ENCODE measurements at places on chromosomes 7 and 10. TPM values are rescaled to one million over a fixed set of nuclear protein-coding genes. Genes with fewer than 3 reads are reported as not detected.

GRCh38 chr7:14839307-14839706 is 63.2 kb downstream of the DGKB start:
- no peak for DNase-seq

DNA sequence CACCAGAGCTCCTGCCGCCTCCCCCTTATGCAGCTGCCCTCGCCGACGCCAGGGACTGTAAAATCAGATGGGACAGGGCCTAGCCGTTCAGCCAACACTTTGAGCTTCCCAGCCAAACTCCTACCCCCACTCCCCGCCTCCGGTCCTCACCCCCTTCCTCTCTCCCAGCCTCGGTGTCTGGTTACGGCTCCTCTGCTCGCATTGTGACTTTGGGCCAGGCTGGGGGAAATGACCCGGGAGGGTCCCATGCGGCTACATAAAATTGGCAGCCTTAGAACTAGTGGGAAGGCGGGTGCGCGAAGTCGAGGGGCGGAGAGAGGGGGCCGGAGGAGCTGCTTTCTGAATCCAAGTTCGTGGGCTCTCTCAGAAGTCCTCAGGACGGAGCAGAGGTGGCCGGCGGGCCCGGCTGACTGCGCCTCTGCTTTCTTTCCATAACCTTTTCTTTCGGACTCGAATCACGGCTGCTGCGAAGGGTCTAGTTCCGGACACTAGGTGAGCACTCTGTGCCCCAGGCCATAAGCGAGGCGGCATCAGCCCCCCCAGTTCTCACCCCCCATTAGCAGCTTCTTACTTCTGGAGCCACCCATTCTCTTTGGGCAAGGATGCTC is at the start of gene KAZALD1:
Gene KAZALD1, plus strand, starts transcription at position 366 of the 608 bp plus-strand sequence. CDS start 604 bp downstream, outside the sequence.
- DNase-seq: no peak

GRCh38 chr7:116354546-116355423 is 144.4 kb downstream of the TES start:
- peak; percentile 94 for DNase-seq

GRCh38 chr7:117111535-117111934 is 158.2 kb downstream of the ST7 start:
- no peak for DNase-seq

CASTOR2 gene
- 12.2 TPM for total RNA-seq

DNA sequence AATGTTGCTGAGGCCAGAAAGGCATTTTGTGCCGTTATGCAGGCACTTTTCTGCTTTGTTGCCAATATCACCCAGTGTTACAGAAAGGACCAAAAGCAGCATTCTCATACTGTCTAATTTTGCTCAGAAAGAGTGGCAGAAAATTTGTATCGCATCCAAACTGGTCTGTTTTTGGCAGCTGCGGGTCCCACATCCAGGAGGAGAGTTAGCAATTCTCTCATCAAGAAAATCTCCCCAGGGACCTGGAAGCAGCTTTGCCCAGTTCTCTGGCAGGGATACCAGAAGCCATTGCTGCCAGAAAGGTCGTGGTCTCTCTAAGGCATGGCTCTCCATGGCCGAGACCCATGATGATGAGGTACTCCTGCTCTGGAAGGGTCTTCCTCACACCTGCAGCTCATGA is 489.2 kb upstream of the ZMIZ1 start:
- DNase-seq: no peak

- no peak for DNase-seq
Measured at GRCh38 chr10:103739039-103739764, 116.2 kb downstream of the SH3PXD2A start.

DNA sequence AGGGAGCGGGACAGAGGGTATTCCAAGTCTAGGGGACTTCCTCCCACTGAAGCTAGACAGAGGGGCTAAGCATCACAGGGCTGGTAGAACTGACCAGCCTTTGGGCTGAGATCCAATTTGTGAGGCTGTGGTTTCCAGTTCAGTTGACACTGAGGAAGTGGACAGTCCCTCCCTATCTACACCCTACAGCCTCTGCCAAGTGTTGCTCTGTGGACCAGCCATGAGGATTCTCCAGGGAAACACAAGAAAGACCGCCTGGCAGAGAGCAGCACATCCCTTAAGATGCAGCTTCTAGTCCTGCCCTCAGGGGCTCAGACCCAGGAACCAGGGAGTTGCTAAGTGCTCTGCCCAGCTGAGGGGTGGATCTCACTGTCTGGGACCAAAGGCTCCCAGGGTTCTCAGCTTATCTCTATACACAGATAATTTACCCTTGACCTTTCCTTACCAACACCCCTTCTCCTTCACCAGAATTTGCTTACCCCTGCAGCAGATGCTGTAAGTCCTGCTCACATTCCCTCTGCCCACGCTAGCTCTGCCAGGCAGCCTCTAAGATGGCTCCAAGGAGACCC is 252.0 kb downstream of the SKIDA1 start:
- DNase-seq: no peak

- DNase-seq: no peak
Measured at GRCh38 chr10:35554461-35555056, 50.6 kb upstream of the GJD4 start.

TMEM178B gene
- total RNA-seq: 5.5 TPM

DNA sequence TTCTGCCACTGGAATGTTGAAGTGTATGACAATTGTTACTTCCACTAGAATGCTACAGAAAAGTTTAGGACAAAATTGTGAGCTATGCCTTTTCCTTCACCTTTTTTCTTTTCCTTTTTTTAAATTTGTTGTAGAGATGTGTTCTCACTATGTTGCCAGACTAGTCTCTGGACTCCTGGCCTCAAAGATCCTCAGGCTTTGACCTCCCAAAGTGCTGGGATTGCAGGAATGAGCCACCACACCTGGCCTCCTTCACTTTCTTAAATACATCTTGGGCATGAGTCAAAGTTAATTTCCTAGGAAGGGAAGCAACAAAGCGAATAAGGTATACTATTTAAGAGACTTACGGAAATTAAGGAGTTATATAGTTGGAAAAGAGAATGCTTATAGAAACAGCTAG is 2.7 kb upstream of the SNX13 start:
- no peak for DNase-seq

GRCh38 chr10:51117794-51118193 is 43.5 kb downstream of the PRKG1 start:
- no peak for DNase-seq

DNA sequence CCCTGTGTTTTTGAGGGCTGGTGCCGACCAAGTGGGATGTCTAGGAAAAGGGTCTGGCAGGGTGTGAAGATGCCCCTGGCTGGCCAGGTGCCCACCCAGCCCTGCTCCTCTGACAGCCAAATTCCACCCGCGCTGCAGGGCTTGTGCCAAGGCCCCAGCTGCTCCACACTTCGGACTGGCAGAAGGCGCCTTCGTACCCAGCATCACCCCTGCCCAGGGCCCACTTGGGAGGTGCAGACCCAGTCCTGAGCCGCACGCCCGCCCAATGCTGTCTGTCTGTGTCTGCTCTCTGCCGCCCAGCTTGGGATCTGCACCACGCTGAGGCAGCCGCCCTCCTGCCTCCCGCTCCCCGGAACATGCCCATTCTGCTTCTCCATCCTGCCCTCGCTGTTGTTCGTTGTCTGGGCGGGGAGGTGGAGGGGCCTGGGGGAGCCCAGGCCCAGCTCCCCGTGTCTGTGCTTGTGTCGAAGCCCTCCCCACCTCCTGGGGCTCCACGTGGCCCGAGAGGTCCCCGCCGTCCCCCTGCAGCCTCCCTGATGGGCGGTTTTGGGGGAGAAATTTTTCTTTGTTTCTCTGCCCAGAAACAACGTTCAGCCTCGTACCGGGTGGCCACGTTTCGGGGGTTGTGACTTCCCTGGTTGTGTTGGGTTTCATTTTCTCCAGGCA is 36.9 kb upstream of the PPIF start:
- DNase-seq: no peak

GRCh38 chr7:39810710-39811109 is 139.3 kb upstream of the CDK13 start:
- DNase-seq: no peak

DNA sequence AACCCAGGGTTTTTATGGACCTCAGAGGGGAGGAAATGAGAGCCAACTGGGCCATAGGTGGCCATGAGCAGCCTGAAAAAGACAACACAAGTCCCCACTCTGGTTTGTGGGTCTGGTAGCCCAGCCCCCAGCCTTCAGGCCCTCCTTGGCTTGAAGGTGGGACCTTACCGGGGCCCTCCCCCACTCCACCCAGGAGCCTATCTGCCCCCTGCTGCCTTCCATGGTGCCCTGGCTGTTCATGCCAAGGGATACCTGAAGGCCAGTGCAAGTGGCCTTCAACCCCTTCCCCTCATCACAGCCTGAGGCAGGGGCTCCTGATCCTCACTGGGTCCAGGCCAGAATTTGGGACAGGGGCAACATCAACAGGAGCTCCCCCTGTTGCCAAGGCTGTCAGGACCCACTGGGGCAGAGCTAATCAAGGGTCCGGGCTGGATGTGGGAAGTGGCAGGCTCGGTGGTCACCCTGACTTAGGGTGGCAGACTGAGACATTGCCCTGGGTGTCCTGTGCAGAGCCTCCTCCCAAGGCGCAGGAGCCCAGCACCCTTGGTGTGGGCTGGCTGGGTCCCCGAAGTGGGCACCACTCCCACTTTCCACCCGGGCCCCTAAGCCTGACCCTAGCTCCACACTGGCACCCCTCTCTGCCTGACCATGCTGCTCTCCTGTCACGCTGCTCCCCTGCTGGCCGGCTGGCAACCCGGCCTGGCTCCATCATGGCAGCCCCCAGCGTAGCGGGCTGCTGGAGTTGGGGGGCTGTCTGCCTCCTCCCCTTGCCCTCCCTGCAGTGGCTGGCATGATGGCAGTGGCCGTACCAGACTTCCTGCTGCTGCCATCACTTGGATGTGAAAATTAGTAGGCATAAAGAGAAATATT is 6.4 kb downstream of the WDFY4 start:
- DNase-seq: no peak

- no peak for DNase-seq
Measured at GRCh38 chr10:28137907-28138880, 139.3 kb upstream of the ODAD2 start.

DNA sequence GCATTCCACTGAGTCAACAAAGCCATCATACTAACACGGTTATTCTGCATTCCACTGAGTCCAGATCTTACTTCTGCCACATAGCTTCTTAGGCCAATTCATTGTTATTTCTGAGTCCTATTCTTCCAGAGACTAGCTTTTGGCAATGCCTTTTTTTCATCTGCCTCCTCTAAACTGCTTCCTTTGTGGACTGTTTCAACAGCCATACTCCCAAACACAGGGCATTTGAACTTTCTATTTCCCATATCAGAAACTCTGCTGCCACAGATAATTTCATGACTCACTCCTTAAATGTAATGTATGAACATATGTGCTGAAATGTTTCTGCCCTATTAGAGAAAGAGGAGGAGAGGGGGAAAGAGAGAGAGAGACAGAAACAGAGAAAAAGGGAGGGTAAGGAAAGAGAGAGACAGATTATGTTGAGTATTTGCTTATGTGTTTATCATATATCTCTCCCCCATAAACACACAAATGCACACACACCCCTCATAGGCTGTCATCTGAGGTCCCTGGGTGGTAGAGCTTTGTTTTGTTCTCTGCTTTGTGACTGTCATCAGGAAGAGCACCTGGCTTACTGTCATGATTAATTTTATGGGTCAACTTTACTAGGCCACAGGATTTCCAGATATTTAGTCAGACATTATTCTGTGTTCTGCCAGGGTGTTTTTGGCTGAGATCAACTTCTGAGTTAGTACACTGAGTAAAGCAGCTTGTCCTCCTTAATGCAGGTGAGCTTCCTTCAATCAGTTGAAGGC is 308.0 kb upstream of the KCND2 start:
- DNase-seq: no peak

DNA sequence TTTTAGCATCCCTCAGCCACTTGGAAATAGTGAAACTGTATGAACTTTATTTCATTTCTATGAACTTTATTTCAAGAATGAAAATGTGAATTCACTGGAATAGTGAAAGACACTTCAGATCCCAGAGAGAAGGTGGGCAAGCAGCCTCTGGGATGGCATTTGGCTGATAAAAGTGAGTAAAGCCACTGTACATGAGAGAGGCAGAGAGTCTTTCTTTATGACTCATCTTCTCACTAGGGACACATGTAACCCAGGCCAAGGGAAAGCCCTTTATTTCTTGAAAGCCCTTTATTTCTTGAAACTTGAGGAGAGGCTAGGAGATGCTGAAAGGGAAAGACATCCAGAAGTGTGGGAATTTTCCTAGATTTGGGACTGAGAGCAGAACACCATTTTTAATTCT is 148.9 kb upstream of the SMIM30 start:
- no peak for DNase-seq

GRCh38 chr10:34999532-34999931 is 90.6 kb downstream of the CUL2 start:
- no peak for DNase-seq

SLC18A3 gene
- not detected for total RNA-seq

NKX1-2 gene
- not detected for total RNA-seq
